ENCODE measurements at places on chromosomes 13 and 19.

- no peak for DNase-seq
Measured at GRCh38 chr19:20422216-20423205, 143.1 kb downstream of the ZNF737 start.

GRCh38 chr19:5957170-5957569, 20.8 kb downstream of the RANBP3 start:
- no peak for DNase-seq

DNA sequence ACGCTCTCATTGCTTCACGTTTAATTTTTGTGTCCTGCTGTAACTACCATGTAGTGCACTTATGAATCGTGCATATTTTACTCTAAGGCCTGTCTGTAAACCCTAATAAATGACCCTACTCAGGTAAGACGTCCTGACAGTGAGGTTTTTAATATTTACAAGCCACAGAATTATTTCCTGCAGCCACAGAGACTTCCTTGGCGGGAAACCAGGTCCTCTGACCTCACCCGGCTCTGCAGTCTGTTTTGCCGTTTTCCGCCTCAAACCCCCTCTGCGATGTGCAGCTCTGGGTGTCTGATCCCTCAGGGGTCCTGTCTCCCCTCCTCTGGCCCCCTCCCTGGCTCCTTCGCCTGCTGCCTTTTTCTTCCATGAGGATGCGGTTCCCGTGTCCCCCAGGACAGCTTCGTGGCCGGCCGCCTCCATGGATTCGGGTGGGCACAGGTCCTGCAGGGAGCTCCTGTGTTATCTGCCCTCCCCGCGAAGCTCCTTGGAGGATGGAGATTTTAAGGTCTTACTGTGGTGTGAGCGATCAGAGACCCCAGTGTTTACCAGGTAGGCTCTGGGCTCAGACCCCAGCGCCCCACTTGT, 66.3 kb downstream of the MCF2L start:
- no peak for DNase-seq

- DNase-seq = no peak
Measured at GRCh38 chr13:21059641-21060337, 1.6 kb downstream of the LATS2 start.

DNA sequence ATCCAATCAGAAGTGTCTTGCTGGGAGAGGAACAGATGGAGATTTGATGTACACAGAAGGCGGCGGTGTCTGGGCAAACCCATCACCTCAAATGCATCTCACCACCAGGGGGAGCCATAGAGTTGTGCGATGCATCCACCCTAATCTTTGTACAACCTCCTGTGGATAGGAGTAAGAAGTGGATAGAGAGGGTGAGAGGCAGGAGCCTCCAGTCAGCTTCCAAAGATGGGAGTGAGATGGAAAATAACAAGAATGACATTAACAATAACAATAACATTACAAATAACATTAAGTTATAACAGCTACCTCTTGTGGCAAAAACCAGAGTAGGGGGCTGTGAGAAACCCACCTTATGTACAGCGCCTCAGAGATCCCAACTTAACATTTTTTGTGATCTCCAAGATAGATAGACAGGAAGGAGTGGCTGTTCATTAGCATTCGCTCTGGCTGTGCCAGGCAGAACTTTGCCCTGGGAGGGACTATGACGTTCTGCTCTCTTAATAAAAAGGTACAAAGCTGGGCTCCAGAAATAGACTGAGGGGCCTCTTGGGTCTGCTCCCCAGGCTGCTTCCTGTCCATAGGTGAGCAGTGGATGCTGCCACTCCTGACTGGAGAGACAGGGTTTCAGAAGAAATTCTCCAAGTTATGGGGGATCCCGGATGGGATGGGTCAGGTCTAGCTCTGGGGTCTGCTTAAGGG, 5.2 kb upstream of the CEACAM18 start:
- peak; percentile 96 for DNase-seq

- peak; percentile 94 for DNase-seq
Measured at GRCh38 chr13:110712081-110712848, 1.2 kb upstream of the ING1 start.

DNA sequence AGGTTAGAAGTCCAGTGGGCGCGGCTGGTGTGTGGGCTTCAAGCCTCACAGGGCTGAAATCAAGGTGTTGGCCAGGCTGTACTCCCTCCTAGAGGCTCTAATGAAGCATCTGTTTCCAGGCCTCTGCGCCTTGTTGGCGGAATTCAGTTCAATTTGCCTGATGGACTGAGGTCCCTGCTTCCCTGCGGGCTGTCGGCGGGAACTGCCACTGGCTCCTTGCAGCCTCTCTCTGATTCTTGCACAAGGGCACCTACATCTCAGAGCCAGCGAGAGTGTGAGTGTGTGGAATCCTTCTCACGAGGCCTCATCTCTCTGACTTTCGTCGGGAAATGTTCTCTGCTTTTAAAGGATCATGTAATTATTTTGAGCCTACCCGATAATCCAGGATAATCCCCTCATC, 128.6 kb downstream of the DLEU7 start:
- DNase-seq = no peak

DNA sequence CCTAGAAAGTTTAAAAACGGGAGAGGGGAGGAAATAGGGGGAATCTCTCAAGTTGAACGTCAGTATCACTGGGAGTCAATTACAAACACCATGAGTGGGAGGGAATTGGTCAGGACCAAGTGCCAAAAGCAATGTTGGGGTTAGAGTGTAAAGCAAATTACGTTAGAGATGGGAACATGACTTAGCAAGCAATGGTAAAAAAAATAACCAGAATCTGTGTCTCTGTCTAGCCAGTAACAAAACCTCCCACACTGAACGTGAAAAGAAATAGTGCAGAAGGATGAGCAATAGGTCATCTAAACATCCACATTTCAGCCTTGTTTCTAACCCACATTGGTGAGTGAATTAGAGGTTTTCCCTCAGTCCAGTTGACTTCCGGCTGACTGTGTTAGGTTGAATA, 242.2 kb downstream of the COG6 start:
- DNase-seq = no peak

DNA sequence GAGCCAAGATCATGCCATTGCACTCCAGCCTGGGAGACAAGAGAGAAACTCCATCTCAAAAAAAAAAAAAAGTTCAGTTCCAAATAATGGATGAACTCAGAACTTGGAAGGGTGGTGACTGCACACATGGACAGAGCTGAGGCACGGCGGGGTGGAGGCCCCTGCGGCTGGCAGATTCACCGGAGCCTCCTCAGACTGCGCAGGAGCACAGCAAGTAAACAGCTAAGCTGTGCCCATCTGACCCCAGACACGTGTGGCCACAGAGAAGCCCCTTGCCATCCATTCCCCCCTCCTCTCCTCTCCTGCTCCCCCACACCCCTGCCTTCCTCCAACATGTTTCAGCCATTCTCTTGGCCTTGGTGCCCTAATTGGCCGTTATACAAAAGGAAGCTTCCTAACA, 15.6 kb upstream of the PROZ start:
- no peak for DNase-seq

DNA sequence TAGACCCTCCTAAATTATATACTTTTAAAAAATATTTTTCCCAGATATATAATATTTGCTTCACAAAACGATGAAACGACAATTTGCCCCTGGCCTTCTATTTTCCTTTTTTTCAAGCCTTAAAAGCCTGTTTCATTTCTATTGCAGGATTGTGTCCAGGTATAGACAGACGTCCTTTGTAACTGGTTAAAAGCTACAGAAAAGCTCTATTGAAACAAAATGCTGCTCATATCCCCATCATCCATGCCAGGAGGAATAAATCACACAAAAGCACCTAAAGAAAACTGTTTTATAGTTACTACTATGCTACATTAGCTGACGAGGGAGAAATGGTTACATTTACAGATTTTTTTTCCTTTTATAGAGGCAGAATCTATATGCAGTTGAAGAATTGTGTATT, 765.1 kb downstream of the DIAPH3 start:
- DNase-seq = no peak

- DNase-seq = no peak
Measured at GRCh38 chr19:1360818-1361461, 22.8 kb upstream of the NDUFS7 start.

- DNase-seq = no peak
Measured at GRCh38 chr13:100115693-100116254, 26.9 kb downstream of the PCCA start.

GRCh38 chr19:984165-984967, at the start of gene WDR18:
Gene WDR18 (plus strand): TSS chr19:984345. CDS start chr19:984354, 9 bp downstream.
- peak; percentile 94 for DNase-seq

DNA sequence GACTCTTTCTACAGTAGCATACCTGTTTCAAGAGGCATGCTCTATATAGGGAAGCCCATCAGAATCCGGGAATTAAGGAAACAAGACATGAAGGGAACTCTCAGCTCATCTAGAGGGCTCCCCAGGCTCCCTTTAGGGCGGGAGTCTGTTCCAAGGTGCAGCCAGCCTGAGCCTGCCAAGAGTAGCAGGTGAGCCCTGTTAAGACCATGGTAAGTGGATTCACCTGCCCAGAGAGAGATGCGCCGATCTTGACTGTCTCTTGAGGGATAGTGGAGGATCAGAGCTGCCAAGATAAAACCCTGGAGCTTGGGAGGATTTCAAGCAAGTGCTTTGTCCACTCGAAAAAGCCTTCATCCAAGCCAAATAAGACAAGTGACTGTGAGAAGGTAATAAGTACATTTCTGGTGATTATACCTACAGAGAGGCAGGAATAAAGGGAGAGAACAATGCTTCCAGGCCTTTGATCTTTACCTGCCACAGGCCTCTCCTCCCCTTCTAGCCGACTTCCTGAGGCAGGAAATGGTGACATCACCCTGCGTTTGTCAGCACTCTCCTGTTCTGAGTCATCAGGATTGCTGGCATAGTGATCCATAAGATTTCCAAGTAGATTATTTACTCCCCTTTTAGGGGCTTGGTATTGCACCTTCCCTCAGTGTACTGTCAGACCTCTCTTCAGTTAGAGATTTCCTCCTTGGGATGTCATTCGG, 31.5 kb downstream of the KLF5 start:
- no peak for DNase-seq

- DNase-seq = peak; percentile 99
Measured at GRCh38 chr13:114222461-114222968, 12.2 kb upstream of the CDC16 start.

DNA sequence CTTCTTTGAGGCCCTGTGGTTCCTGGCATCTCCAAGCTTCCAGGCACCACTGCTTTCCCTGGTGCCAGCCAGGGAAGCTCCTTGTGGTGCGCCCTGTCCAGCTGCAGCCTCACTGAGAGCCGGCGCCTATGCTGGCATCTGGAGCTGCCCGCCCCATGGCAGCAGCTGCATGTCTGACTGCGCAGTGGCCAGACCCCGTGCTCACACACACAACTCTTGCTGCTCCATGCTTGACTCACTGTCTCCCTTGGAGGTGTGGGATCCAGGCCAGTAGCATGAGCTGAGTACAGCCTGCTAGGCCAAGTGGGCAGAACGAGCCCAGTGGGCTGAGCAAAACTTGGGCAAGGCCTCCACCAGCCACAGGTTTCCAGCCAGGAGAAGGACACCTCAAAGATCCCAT, 11.5 kb upstream of the SUPT20H start:
- DNase-seq = no peak

DNA sequence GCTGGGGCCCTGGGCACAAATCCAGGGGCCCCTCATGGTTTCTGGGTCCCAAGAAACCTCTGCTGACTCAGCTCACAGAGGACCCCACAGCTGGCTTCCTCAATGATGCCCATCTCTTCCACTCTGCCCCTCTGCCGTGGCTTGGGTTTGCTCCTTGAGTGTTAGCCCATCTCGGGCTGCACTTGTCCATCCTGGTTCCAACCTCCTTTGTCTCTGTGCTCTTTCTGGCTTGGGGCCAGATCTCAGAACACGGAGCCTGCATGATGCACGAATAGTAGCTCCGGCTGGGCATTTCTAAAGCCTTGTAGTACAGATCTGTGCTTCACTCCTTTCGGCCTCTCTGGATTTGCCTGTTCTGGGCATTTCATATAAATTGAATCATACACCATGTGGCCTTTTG, 53.8 kb downstream of the F2RL3 start:
- no peak for DNase-seq

DNA sequence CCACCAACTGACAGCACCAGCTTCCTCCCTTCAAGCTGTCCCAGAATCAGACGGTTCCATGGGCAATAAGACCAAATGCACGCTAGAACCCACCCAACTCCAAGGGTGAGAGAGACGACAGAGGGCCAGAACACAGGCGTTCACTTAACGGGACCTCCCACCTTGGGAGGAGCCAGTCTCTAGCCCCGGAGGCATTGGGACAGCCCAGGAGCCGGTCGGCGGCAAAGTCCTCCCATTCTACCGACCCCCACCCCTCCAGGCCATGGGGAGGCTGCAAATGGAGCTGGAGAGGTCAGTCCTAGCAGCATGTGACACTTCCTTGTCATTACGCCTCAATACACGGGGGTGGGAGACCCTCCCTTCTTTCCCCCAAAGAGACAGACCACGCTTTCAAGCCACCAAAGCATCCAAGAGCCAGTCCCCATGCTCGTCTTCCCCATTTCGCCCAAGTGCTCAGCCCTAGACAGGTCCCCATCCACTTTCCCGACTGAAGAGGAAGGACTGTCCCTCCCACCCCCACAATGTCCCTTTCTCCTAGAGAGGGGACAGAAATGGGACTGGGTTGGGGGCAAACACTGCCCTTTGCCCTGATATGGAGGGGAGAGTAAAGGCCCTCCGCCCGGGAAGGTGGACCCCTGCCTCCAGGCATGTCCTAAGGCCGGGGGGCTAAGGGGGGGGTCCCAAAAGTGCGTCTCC, 964 bp downstream of the KHSRP start:
- DNase-seq = peak; percentile 85

GRCh38 chr13:79681069-79681468, 200.1 kb downstream of the NDFIP2 start:
- no peak for DNase-seq

DNA sequence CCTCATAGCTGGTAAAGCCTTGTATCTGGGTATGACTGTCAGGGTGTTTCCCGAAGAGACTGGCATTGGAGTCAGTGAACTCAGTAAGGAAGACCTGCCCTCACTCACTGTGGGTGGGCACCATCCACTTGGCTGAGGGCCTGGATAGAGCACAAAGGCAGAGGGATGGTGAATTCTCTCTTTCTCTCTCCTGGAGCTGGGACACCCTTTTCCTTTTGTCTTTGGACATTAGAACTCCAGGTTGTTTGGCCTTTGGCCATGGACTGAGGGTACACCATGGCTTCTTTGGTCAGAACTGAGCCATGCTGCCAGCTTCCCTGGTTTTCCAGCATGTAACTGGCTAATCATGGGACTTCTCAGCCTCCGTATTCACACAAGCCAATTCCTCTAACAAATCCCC, 4.6 kb upstream of the CEACAM1 start:
- DNase-seq = no peak

GRCh38 chr19:47714339-47714738, 1.1 kb downstream of the EHD2 start:
- DNase-seq = no peak

GRCh38 chr19:11410682-11411081, 8.4 kb downstream of the RGL3 start:
- DNase-seq = no peak

GRCh38 chr19:20247016-20247683, 80.1 kb downstream of the ZNF486 start:
- DNase-seq = peak; percentile 9
